ENCODE measurements at places on chromosomes 4 and X.

DNA sequence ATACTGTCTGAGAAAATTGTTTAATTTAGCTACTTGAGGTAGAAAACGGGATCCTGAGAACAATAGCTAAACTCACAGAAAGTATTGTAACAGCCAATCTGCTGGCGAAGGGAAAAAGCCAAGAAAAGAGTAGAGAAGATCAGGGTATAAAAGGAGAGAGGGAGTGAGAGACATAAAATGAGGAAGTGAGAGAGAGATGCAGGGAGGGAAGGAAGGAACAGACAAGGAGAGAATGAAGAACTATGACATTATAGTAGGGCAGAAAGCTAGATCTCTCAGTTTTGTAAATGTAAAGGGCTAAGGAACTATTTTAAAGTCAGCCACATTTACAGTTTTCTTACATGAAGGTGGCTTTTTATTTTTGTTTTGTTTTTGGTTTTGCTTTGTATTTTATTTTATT is 1.6 kb upstream of the GIMD1 start:
- no peak for DNase-seq

DNA sequence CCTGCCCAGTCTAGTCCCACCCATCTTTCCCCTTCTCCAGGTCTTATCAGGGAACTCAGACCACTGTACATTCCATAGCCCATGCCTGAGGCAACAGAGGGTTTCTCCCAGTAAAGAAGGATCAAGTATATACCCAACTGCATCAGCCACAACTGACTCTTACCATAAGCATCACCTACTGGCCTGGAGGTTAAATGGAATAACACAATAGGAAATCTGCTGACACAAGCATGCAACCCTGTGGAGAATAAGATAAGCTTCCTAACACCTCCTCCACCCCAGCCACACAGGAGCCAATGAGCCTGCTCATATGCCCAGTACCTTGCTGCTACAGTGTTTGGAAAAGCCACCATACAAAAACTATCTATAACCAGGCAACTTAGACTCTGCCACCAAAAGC is 34.6 kb upstream of the PLK4 start:
- DNase-seq = no peak

DNA sequence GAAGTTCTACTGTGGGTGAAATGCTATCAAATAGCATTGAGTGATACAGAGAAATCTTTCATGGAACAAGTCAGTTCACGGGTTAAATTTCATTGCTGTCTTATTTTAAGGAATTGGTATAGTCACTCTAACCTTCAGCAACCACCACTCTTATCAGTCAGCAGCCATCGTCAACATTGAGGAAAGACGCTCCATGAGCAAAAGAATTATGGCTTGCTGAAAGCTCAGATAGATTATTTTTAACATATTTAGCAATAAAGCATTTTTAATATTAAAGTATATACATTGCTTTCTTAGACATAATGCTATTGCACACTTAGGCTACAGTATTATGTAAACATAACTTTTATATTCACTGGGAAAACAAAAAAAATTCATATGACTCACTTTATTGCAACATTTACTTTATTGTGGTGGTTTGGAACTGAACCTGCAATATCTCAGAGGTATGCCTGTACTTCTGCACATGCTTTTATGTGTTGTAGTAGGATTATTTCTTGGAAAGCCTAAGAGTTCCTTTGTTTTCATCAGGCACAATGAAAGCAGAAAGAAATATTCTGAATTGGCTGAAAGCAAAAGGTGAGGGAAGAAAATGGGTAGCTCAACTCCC is 586.7 kb downstream of the GBA3 start:
- DNase-seq = no peak

DNA sequence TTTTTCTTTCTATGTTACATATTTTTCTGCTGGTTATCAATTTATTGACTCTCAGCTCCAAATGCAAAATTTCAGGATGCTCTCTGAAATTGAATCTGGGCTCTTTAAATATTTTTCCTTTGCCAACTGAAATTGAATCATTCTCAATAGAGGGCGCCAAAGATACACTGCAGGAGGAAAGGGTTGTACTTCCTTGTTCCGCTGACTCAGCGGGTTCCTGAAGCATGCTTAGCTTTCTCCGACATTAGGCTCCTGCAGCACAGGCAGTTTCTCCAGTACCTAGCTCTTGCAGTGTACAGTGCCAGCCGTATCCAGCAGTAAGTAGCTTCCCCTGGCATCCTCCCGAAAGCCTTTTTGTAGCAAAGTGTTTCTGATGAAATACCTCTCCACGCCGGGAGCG is 28.8 kb upstream of the CFAP47 start:
- peak; percentile 1 for DNase-seq

DNA sequence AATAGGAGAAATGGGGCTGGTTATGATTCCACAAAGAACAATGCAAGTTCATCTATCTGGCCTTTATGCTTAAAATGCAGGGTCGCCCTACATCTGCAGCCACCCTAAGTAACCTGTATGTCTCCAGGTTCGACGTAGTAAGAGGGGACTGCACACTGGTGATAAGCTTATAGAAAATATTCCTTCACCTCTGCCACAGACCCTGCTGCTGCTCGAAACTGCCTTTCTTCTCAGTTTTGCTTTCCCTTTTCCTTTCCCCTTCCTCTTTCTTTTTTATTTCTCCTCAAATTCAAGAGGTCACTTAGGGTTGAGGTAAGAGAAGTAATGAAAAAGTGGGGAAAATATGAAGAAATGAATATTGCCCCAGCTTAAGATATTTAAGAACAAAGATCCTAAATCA is 123.5 kb downstream of the DCHS2 start:
- DNase-seq = no peak

- DNase-seq = no peak
Observed at GRCh38 chr4:1362046-1362445, 15.0 kb downstream of the UVSSA start.

GRCh38 chr4:185357211-185357610 is 38.5 kb downstream of the LRP2BP start:
- DNase-seq = peak; percentile 6

- DNase-seq = no peak
Observed at GRCh38 chrX:39749135-39749534, 348.6 kb downstream of the BCOR start.

DNA sequence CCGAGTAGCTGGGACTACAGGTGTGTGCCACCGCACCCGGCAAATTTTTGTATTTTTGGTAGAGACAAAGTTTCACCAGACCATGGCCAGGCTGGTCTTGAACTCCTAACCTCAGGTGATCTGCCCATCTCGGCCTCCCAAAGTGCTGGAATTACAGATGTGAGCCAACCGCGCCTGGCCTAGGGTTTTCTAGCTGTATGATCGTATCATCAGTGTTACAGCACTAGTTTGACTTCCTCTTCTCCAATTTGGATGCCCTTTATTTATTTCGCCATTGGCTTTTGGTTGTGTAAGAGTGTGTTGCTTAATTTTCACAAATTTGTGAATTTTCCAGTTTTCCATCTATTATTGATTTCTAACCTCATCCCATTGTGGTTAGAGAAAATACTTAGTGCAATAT is 5.2 kb downstream of the TKTL1 start:
- no peak for DNase-seq

DNA sequence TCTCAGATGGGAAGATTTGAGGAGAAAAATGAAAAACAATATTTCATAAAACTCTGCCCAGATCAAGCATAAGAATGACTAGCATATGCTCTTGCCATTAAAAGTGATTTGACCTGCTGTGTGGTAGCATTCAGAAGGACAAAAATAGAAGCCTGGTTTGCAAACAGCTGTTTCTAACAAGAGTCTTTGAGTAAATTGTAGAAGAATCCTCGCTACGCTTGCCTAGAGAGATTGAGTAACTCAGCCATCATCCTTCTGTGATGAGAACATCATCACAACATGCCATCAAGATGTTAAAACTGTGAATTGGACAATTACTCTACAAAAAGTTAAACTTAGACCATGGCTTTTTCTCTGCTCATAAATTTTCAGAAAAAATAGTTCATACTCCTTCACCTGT is 168.9 kb upstream of the PUDP start:
- DNase-seq = no peak

- DNase-seq = no peak
Observed at GRCh38 chrX:39779952-39780783, 317.6 kb downstream of the BCOR start.

DNA sequence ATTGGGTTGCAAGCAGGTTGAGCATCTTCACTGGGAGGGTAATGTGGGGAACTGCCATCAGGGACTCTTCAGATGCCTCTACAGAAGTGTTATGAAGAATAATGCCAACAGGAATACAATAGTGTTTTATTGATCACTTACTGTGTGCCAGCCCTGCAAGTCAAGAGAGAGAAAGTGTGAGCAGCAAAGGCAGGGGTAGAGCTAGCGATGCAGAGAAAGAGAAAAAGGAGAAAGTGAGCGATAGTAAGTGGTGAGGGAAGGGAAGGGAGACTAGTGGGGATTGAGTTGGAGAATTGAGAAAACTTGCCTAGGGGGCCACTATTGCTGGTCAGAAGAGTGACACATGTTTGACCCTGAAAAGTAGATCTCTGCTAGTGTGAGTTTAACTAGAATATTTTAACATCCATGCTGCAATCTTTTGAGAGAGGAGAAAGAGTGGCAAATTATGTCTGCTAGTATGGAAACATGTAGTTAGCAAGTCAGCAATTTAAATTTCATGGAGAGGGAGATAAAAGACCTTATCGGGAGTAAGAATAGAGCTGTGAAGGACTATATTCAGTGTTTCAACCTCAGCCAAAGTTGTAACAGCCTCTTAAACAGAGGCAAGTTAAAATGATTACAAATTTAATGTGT is 12.2 kb downstream of the AFF1 start:
- no peak for DNase-seq

DNA sequence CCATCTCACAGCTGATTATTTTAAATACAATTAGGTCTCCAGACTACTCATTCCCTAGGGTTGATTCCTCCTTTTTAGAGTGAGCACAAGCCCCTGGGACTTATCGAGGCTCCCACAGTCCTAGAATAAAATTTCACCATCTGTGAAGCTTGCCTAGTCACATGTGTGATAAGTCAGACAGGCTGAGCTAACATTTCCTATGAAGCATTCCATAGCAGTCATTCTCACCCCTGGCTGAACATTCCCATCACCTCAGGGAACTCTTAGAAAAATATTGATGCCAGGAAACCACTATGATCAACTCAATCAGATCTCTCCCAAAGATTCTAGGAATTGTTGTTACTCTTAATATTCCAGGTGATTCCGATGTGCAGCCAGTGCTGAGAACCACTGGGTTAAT is 37.7 kb downstream of the ARHGEF9 start:
- DNase-seq = no peak

DNA sequence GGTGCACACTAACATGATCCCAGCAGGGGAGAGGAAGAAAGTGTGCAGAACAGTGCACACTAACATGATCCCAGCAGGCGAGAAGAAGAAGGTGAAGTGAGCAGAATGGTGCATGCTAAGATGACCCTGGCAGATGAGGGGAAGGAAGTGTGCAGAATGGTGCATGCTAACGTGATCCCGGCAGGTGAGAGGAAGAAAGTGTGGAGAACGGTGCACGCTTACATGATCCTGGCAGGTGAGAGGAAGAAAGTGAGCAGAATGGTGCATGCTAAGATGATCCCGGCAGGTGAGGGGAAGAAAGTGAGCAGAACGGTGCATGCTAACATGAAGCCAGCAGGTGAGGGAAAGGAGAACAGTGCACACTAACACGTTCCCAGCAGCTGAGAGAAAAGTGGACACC is 83.7 kb downstream of the ACOX3 start:
- no peak for DNase-seq

GRCh38 chrX:140949233-140949632 is 53.2 kb upstream of the SPANXB1 start:
- no peak for DNase-seq

- no peak for DNase-seq
Observed at GRCh38 chr4:169253904-169254303, 16.9 kb downstream of the SH3RF1 start.

GRCh38 chr4:185912779-185913178 is 100.8 kb upstream of the SORBS2 start:
- no peak for DNase-seq

GRCh38 chrX:110181459-110182137 is 136.3 kb downstream of the AMMECR1 start:
- no peak for DNase-seq

DNA sequence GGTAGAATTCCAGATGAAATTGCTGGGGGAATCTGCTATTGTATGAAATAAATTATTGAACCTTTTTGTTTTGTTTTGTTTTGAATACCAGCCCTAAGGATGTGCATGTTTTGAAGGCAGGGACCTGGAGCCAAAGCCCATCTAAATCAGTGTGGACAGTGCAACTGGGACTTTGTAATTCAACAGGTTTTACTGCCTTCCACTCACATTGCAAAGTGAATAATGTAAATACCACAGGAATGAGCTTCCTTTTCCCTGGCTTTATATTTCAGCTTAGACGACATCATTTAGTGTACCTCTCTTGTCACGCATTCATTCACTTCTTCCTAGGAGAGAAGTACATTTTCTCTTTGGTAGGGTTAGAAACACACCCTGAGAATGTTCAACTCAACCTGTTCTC is 795.0 kb downstream of the CENPC start:
- DNase-seq = no peak

GRCh38 chr4:147328756-147329446 is 152.0 kb upstream of the EDNRA start:
- no peak for DNase-seq

DNA sequence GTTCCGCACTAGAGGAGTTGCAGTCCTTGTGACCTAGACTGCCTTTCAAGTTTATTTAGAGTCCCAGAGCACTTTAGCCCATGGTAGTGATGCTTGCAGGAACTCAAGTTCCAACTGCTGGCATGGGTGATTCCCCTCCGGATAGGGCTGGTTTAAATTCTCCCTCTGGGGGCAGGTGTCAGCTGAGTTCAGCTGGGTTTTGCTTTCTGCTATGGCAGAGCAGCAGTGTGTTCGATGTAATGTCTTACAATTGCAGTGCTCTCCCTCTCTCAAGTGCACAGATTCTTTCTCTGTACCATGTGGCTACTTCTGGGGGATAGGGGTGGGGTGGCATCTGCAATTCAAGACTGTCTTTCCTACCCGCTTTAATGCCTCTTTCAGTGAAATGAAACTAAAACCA is 164.8 kb upstream of the ZIC3 start:
- no peak for DNase-seq

GRCh38 chrX:97524340-97524739 is 640.6 kb downstream of the RPA4 start:
- no peak for DNase-seq

DNA sequence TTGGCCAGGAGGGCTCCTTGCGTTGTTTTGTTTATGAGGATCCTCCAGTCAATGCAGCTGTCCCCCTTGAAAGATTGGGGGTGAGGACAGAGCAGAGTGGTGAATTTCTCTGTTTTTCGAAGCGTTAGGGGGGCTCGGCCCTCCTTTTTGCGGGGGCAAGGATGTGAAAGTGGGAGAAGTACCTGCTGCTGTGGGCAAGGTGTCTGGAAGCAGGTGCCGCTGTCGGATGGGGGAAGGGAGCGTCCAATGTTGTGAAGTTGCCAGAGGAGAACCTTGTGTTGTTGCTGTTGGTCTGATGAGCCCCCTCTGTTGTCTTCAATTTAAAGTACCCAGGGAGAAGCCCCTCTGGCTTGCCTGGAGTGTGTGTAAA is 613 bp downstream of the GLRB start:
- DNase-seq = no peak

GRCh38 chrX:49876750-49877149 is 2.5 kb upstream of the USP27X start:
- DNase-seq = no peak

GRCh38 chr4:163768014-163768413 is 273.5 kb downstream of the TMA16 start:
- no peak for DNase-seq

- no peak for DNase-seq
Observed at GRCh38 chr4:73181231-73181630, 77.4 kb downstream of the ANKRD17 start.
